Fibroblast of skin of right quadriceps (primary cell): ENCODE measurements at places on chromosomes 1 and 21.

DNA sequence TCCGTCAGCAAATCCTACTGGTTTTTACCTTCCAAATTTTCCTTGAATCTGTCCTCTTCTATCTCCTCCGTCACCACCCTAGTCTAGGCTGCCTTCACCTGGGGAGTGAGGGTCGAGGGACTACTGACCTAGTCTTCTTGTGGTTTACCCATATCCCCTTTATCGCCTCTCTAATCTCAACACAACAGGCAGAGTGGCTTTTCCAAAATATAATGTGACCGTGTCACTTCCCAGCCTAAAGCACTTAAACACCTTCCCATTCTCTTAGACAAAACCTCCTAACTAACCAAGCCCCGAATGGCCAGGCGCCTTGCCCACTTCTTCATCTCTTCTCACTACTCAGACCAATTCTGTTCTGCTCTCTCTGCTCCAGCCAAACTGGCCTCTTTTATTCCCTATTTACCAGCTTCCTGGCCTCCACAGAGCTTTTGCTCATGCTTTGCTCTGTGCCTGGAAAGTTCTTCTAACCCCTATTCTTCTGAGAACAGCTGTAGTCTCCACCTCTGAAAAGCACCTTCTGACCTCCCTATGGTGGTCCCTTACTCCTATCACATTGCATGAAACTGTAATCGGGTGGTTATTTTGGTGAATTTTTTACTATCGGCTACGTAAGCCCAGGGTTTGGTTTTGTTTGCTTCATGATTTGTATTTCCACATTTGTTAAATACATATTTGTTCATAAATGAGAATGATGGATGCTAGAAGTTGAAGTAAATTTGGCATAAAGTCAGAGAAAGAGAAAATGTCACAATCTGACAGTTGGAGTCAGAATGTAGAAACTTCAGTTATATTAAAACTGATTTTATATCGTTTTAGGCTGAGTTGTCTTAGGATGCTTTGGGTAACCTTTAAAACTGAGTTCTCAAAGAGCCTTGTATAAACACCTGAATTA lies 1.2 kb upstream of the NBPF1 start:
- DNase-seq: no peak

DNA sequence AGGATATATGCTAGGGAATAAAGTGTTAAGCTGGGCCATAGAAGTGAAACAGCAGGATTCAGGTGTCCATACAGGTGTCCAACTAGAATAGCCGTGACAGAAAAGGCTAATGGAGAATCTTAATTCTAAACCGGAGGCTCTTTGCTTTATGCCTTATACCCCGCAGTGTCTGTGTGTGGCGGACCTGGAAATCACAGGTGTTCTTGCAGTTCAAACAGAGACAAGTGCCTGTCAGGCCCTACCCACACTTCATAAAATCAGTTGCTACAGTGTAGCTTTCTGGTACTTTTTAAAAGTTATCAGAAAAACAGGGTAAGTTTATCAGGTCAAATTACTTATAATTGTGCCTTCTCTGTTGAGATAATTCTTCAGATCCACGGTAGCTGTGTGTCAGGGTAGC lies 293.9 kb downstream of the LRRC7 start:
- no peak for DNase-seq

GRCh38 chr1:203280061-203280460 lies 25.3 kb upstream of the BTG2 start:
- no peak for DNase-seq

GRCh38 chr1:15170071-15170470 lies 16.5 kb downstream of the TMEM51 start:
- DNase-seq: no peak

GRCh38 chr21:38267136-38267755 lies 10.5 kb downstream of the KCNJ15 start:
- peak; percentile 59 for DNase-seq

- DNase-seq: no peak
These were observed 11.3 kb upstream of the SLC6A17 start for GRCh38 chr1:110138956-110139355.

GRCh38 chr1:186865253-186865652 lies 36.5 kb downstream of the PLA2G4A start:
- DNase-seq: no peak

- no peak for DNase-seq
These were observed 248.8 kb upstream of the ADGRL2 start for GRCh38 chr1:81551946-81552345.
